Left ventricle myocardium superior (tissue), 1 donor: ENCODE measurements at places on chromosomes 1 and 21. TPM values are rescaled to one million over a fixed set of nuclear protein-coding genes. Genes with fewer than 3 reads are reported as not detected.

GRCh38 chr1:235095938-235096562, 32.6 kb downstream of the TOMM20 start:
- no peak for DNase-seq

The OR10Z1 gene
- total RNA-seq, result not detected

DNA sequence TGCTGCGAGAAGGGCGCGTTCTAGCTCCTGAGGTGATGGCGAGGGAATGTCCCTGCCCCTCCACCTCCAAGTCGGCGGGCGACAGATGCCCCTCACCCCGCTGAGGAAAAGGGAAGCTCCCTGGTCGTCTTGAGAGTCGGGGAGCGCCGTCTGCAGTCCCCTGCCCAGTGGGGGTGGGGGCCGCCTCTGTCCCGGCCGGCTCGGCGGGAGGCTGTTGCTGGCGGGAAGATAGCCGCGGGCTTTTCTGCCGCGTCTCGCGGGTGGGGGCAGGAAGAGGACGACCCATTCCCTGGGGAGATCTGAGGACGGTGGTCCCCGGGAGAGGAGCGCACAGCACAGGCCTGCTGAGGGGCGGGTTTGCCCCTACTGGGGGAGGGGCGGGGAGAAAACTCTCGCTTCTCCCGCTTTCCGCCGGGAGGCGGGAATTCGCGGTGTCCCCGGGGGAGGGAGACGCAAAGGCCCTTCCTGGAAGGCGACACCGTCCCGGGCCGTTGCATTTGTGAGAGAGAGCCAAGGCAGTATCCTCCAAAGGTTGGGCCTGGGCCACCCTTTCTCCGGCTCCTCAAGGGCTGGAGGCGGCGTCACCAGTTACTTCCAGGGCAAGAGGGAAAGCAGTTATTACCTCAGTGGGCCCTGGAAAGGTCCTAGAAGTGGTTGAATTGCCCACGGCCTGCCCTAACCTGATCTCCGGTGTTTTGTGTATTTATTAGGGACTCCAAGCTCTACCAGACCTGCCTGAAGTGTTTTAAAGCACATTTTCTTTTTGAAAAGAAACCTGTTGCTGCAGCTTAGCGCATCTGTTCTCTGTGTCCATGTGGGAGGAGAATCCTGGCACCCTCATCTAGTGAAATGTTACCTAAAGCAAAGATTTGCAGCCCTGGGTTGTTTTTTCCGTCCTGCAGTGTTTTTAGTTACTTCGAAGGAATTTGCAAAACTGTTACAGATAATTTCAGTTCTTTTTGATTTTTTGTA, 648 bp downstream of the S100PBP start:
- DNase-seq, result peak; percentile 88

The NPR1 gene
- total RNA-seq, result 10.5 TPM

DNA sequence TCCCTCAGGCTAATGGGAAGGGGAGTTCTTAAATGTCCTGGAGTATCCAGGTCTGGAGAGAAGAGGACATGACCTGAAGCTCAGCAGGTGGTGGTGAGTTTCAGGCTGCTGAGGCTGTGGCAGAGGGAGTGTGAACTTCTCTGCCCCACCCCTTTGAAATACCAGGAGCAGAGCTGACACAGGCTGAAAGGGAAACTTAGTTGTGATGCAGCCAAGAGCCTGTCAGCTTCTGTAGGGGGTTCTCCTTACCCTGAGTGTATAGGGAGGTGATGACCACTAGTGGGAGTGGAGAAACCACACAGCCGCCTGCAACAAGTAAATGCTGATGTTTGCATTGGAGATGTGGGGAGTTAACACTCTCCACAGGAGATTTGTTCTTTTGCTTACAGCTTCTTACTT, 152.3 kb downstream of the FCRL5 start:
- no peak for DNase-seq
